ENCODE measurements at places on chromosomes 1 and 21.

DNA sequence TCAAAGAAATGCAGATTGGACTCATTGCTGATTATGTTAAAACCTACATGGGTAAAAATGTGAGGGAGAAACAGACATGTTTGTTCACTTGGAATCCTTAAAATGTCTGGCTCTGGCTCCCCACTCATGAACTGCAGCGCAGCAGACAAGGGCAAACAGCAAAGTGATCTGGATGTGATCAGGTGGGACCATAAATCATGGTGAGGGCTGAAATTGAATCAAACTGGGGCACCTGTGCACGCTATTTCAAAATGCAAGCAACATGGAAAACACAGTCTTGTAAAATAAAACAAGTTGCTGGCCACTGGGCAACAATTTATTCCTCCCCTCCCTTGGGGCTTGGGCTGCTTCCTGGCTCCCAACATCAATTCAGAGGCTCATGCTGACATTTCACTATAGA, 373.4 kb downstream of the SEC16B start:
- no peak for DNase-seq

DNA sequence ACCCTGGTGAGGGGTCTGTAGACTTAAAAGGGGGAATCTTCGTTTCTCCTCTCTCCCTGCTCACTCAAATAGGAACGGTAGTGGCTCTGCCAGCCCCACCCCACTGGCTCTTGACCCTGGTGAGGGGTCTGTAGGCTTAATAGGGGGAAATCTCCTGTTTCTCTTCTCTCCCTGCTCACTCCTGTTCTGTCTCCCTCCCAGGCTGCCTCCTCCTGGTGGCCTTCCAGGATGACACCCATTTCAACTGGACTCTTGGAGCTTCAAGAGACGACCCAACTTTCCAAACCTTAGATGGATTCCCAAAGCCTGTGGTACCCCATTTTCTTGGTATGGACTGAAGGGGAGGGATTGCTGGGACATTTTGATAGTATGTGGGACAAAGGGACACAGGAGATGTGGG, 1.4 kb upstream of the EPHB2 start:
- DNase-seq = no peak

DNA sequence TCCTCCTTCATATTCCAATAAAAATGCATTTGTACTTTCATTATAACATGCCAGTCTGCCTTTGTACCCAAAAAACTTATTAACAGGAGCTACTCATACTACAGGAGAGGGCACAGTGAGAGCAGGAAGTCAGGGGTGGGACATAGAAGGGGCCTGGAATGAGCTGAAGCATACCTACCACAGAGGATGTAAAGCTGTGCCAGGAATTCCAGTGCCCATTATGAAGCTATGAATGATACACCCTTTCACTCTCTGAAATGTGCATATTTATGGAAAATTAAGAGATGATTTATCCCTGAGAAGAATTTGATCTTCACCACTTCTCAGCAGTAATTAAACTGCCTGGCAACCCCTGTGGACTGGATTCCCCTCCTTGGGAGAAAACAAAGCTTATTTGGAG, 65.8 kb downstream of the ATP5PO start:
- DNase-seq = no peak

DNA sequence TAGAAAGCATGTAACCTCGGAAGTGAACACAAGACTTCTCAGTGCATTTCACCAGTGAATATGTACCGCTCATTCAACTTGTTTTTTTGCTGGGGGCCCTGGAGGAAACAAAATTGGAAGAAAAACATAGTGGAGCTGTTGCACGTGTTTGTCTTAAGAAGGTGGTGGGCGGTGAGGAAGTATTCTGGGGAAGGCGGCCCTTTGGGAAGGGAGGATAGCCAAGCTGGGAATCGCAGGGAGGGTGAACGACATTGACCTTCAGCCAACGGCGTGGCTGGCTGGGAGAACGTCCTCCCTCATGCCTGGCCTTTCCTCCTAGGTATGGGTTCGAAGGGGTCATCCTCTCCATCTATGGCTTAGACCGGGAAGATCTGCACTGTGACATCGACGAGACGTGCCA, 19.4 kb downstream of the TFF3 start:
- DNase-seq = no peak

DNA sequence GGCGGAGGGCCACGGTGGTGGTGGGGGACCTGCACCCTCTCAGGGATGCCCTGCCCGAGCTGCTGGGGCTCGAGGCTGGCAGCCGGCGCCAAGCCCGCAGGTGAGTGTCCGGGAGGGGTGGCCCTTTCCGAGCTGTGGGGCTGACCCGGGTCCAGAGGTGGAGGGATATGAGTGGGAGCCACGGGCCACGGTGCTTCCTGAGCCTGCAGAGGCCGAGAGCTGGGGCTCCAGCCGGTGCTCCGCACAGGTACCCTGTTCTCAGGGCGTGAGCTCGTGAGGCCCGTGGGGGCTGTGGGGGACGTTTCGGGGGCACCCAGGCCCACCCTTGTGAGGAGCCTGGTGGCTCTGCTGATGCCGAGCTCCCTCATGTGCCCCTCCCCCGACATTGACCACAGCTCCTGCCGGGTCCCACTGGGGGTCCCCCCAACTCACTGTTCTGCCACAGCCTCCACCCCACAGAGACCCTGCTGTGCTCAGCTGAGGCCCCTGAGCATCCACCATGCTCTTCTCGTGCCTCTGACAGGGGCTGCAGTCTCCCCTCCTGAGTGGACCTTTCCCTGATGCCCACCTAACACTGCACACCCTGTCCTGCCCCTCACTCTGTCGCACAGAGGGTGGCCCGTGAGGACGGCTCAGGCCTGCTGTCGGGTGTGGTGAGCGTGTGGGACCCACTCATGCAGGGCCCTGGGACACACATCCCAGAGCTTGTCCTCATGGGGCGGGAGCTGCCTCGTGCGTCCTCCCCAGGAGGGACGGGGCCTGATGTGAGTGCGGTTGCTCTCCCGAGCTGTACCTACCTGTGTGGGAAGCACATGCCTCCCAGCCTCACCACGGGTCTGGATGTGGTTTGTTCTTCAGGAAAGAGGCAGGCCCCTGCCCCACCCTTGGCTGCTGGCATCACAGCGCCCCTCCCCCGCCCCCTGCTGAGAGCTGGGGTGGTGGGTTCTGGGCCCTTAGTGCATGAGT, 27.5 kb downstream of the SLX9 start:
- DNase-seq = no peak

- DNase-seq = no peak
These were observed 11.1 kb upstream of the MSTO1 start for GRCh38 chr1:155598842-155599331.

GRCh38 chr21:28789523-28789922, 203.2 kb downstream of the LTN1 start:
- no peak for DNase-seq

GRCh38 chr1:23930861-23931490, 17.8 kb upstream of the CNR2 start:
- DNase-seq = no peak

DNA sequence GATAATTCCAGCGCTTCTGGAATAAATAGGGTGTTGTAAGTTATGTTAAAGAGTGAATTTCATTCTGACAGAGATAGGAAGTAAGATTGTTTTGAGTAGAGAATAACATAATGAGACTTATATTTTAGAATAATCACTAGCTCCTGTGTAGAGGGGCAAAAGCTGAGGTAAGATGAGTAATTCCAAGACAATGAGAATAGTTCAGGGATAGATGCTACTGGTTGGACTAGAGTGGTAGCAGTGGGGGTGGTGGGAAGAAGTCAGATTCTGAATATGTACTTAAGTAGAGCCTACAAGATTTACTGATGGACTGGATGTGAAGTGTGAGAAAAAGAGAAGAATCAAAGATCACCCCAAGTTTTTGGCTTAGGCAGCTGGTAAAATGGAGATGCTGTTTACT, 23.3 kb upstream of the MOV10 start:
- no peak for DNase-seq

DNA sequence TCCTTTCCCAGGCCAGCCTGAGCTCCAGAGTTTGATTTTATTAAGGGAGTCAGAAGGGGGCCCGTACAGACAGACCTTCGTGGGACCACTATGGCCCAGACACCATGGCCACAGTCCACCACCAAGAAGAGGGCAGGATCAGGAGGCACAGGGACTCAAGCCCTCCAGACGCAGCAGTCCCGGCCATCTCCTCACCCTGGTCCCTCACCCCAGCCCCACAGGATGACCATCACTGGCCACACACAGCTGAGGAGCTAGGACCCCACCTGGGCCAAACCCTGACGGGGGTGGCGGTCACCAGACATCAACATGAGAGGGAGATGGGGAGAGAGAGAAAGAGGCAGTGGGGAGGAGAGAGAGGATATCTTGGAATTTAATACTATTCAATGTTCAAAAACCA, 29.2 kb upstream of the AGPAT3 start:
- DNase-seq = no peak
